ENCODE measurements at places on chromosomes 12 and 14.

DNA sequence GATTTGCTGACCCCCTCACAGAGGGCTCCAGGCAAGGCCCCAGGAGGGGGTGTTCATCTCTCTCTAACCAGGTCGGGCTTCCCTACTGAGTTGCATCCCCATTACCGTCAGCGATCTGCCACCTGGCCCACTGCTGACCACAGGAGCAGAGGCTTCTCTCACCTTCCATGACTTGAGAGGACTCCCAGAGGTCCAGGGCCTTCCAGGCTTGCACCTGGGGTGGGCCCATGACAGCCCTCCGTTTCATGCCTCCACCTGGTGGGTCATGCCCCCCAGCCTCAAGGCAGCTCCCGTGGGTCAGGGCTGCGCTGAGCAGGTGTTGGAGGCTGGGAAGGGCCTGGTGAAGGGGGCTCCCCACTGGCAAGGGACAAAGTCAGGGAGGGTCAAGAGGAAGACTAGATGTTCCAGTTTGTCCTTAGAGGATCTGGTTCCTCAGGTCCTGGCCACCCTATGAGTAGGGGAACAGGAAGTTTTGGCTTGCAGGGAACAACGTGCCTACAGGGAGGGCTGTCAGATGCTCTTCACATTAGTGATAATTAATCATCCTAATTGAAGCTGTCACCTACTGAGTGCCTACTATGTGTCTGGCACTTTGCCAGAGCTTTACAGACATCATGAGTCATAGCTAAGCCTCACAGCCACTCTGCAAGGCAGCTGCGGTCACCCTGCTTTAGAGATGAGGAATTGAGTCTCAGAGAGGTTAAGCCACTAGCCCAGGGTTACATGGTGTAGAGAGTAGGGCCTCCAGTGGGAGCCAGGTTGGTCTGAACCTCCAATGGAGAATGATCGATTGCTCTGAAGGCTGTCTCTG is 13.8 kb downstream of the NFKBIA start:
- DNase-seq, result no peak

- no peak for DNase-seq
Measured at GRCh38 chr14:77467801-77468200, 9.9 kb downstream of the AHSA1 start.

DNA sequence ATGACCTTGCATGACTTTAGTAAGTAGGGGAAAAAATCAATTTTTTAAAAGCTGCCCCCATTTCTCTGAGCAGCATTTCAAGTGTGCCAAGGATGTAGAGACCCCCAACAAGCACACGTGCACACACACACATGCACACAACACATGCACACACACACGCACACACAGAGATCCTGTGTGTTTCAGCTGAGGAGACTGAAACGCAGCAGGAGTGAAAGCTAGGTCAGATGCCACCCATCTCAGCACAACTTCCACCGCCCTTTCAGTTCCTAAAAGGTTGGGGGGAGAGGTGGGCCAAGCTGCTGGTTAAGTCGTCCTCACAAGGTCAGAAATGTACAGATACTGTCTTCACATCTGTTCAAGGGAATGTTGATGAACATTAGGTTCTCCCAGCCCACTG is 13.9 kb downstream of the MYL2 start:
- no peak for DNase-seq

GRCh38 chr12:45930369-45930768 is 60.0 kb downstream of the SCAF11 start:
- DNase-seq, result no peak

GRCh38 chr12:55842681-55843429 is at the start of gene MMP19:
Gene MMP19, minus strand, starts transcription at chr12:55842936. Its CDS starts 106 bp downstream, at chr12:55842830.
- DNase-seq, result no peak

DNA sequence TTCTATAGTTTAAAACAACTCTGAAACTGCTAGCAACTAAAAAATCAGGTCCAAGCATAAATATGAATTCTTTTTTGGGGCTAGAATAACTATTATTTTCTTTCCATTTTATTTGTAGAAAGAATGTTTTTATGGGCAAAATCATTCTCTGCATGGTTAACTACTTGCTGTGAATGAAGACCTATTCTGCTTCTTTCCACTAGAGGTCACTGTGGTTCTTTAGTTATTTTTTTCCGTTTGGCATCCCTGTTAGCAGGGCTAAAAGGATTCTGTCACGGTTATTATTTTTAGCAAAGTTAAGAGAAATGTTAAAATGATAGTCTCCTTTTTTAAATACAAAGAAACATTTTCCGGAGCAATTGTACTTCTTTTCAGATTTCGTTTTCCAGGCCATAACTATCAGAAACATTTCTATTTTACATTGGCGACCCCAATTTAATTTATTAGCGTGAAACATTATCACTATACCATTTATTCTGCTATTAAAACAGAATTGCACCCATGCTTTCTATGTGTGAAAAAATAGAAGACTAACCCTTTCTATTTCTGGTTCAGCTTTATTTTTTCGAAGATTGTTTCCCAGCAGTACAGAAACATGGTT is 404.8 kb downstream of the ATP23 start:
- DNase-seq, result peak; percentile 66

- no peak for DNase-seq
Measured at GRCh38 chr12:64608901-64609535, 1.3 kb upstream of the RASSF3 start.

GRCh38 chr12:55743406-55744339 is 751 bp downstream of the GDF11 start:
- DNase-seq, result no peak

DNA sequence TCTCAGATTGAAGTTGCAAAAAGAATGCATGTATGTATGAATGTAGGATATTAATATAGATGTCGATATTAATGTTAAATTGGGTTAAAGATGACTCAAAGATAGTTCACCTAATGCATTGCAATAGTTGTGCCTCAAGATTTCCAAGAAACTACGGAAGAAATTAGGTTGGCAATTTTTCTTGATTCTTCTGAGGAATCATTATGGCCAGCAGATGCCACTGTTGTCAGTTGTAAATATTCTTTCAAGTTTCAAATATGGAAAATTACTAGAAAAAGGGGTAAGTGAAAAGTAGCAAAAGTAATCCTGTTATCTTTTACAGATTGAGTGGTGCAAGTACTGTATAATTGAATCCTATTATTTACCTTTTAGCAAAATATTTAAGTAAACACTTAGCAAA is 202.1 kb downstream of the ADAMTS20 start:
- no peak for DNase-seq

GRCh38 chr14:101201535-101202151 is 298.1 kb upstream of the RTL1 start:
- no peak for DNase-seq

- DNase-seq, result no peak
Measured at GRCh38 chr12:115491511-115492250, 785.8 kb downstream of the MED13L start.

- no peak for DNase-seq
Measured at GRCh38 chr14:73726025-73726961, 12.1 kb upstream of the PNMA1 start.

GRCh38 chr12:45425426-45425825 is 209.5 kb downstream of the ANO6 start:
- DNase-seq, result no peak
